Heart left ventricle (tissue), 16 donors: ENCODE measurements at places on chromosomes 7 and 10.

DNA sequence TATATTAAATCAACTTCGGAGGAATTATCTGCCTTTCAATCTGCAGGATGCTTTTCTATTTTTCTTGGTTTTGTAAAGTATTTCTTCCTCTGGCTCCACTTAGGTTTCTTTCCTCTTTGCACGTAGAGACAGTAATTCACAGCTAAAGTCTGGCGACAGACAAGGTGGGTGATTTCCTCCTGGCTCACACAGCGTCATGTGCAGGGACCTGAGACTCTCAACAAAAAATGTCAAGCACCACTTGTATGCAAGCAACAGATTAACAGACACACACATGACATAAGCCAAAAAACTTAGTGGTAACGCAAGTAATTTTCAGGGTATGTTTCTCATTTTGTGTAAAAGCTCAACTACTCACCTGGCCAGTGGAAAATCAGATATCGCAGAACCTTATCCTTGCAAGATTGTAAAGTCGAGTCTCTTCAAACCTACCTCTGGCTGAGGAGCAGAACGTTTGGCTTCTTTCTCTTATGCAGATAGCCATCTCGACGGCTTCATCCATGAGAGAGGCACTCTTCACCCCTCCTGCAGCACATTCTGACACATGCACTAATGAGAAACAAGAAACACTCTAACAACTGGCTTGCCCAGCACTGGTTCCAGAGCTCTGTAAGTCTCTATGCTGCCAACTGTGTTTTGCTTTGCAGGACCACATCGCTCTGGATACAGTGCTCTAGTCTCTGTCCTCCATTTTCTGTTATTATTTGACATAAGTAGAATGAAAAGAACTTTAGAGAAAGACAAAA, 188.0 kb downstream of the CDCA7L start:
- no peak overlapping the region for H3K27ac ChIP-seq
- no peak for DNase-seq
- no peaks in the 10 kb centered on the region for H3K36me3 ChIP-seq
- no peaks in the 10 kb centered on the region for H3K4me1 ChIP-seq

GRCh38 chr7:17520941-17521340, 222.5 kb downstream of the AHR start:
- H3K27ac ChIP-seq, result peak overlapping the region; percentile 18
- peaks cover 11% of the 10 kb centered on the region for H3K4me1 ChIP-seq
- no peaks in the 10 kb centered on the region for H3K36me3 ChIP-seq
- no peak overlapping the region for H3K4me3 ChIP-seq
- DNase-seq, result no peak

DNA sequence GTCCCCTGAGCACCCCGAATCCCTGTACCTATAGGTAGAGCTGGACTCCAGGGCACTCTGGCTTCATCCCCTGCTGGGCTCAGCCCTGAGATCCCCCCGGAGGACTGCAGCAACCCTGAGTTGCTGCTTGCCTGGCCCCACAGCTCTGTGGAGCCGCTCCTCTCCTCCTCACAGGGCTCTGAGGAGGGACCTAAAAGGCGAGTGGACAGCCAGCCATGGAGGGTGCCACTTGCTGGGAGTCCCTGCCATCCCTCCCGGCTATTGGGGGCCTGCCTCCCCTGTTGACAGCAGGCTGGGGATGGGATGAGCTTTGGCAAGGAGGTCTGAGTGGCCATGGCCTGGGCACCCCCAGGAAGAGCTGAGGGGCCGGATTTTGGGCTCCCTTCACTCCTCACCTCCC, 28.0 kb upstream of the RASGEF1A start:
- H3K36me3 ChIP-seq, result no peaks in the 10 kb centered on the region
- no peaks in the 10 kb centered on the region for H3K27me3 ChIP-seq
- no peak for DNase-seq
- no peak overlapping the region for H3K4me3 ChIP-seq
- H3K4me1 ChIP-seq, result no peaks in the 10 kb centered on the region

DNA sequence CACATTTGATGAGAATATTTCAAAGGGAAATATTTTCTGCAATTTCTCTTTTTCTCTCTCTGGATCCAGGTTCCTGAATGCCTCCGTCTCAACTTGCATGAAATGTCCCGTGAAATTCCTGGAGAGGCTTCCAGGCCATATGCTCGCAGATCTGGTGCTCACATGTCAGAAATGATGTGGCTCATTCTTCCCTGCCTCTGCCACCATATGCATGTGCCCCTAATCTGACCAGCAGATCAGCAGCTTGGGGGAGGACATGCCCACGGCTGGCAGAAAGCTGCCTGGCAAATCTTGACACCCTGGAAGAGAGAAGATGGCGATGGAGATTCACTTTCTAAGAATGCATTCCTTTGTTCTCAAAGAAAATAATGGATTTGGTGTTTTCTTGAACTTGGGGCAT, 490.7 kb downstream of the RPS24 start:
- no peak for DNase-seq
- H3K36me3 ChIP-seq, result no peaks in the 10 kb centered on the region
- no peaks in the 10 kb centered on the region for H3K4me1 ChIP-seq
- no peak overlapping the region for H3K27ac ChIP-seq

DNA sequence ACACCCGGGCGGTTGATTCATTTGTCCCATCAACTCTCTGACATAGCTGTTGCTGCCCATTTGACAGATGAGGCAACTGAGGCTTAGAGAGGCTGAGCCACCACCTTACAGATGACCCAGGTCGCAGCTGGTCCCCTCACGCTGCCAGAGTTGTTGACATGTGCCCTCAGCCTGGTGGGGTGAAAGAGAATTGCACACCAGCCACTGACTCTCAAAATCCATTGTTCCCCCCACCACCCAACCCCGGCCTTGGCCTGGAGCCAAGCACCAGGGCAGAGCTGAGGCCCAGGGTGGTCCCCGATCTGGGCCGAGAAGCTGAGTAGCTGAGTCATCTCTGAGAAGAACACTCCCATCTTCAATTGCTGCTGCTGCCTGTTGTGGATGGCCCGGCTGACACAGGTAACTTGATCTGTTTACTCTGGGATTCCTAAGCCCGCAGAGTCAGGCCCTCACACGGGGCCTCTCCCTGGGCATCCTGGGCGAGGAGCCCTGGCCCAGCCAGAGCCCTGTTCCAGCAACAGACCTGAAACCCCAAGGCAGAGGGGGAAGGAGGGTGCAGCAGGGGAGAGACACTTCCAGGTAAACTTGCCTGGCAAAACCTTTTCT, 27.5 kb downstream of the PVRIG start:
- H3K27ac ChIP-seq, result no peak overlapping the region
- no peaks in the 10 kb centered on the region for H3K27me3 ChIP-seq
- no peak for DNase-seq
- H3K36me3 ChIP-seq, result no peaks in the 10 kb centered on the region
- no peaks in the 10 kb centered on the region for H3K4me1 ChIP-seq

DNA sequence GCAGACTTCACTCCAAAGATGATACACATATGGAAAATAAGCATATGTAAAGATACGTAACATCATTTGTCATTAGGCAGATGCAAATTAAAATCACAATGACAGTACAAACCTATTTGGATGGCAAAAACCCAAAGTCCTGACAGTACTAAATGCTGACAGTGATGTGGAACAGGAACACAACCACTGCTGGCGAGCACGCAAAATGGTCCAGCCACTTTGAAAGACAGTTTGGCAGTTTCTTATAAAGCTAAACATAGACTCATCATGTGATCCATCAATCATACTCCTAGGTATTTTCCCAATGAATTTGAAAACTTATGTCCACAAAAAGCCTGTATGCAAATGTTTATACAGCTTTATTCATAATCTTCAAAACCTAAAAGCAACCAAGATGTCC, 200.7 kb downstream of the RAMP3 start:
- DNase-seq, result peak; percentile 45
- H3K36me3 ChIP-seq, result no peaks in the 10 kb centered on the region
- no peaks in the 10 kb centered on the region for H3K4me1 ChIP-seq
- no peak overlapping the region for H3K27ac ChIP-seq
- H3K4me3 ChIP-seq, result no peak overlapping the region

DNA sequence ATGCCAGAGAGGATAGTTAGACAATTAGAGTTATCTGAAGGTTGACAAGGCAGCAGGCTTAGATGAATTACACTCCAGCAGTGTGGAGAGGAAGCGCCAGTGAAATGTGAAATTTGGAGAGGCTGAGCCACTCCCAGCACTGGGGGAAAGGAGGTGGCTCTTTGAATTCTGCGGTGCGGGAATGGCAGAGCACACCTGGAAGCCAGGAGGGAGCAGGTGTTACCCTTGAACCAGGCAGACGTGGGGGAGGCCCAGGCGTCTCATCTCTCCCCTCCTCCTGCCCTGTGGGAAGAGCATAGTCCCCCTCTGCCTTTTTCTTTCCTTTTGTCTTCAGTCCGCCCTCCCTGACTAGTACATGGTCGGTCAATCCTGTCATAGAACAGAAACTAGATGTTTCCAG, 203.1 kb downstream of the DPP6 start:
- H3K4me1 ChIP-seq, result no peaks in the 10 kb centered on the region
- no peaks in the 10 kb centered on the region for H3K36me3 ChIP-seq
- no peak for DNase-seq
- no peak overlapping the region for H3K27ac ChIP-seq

DNA sequence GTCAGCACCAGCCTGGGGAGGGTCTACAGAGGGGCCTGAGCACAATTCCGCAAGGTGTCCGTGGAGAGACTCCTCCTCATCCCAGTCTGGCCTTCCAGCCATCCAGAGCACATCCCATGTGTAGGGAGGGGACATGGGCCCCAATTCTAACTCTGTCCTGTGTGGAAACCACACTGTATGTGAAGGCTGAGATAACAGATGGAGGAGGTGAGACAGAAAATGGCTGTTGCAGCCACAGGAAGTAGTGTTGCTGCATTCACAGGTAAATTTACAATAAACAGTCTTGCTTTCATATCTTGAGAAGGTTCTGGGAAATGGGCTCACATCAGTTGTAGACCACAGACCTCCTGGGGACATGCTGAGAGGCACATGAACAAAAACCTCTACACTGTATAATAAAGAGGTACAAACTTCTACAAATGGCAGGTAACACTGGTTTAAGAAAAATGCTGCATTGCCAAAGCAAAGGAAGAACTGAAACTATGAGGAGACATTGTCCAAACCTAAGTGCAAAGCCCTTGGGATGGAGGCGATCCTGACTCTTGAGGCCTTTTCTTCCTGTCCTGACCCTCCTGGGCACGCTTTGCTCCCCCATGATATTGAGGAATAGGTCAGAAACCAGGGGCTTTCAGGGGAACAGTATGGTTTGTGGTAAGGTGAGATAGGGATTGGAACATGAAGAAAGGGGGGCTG, 21.6 kb upstream of the GIMAP2 start:
- no peaks in the 10 kb centered on the region for H3K36me3 ChIP-seq
- no peak overlapping the region for H3K4me3 ChIP-seq
- H3K4me1 ChIP-seq, result no peaks in the 10 kb centered on the region
- H3K27ac ChIP-seq, result no peak overlapping the region

GRCh38 chr7:105849122-105849855, 27.1 kb downstream of the ATXN7L1 start:
- no peaks in the 10 kb centered on the region for H3K27me3 ChIP-seq
- H3K36me3 ChIP-seq, result no peaks in the 10 kb centered on the region
- no peak for DNase-seq
- H3K4me3 ChIP-seq, result no peak overlapping the region
- no peak overlapping the region for H3K27ac ChIP-seq
- no peaks in the 10 kb centered on the region for H3K4me1 ChIP-seq

- H3K4me3 ChIP-seq, result no peak overlapping the region
- DNase-seq, result no peak
- H3K4me1 ChIP-seq, result no peaks in the 10 kb centered on the region
Measured at GRCh38 chr10:48763403-48763965, 78.8 kb downstream of the WDFY4 start.

GRCh38 chr7:41731493-41732435, 28.9 kb upstream of the INHBA start:
- no peaks in the 10 kb centered on the region for H3K27me3 ChIP-seq
- DNase-seq, result no peak
- H3K27ac ChIP-seq, result no peak overlapping the region
- no peaks in the 10 kb centered on the region for H3K36me3 ChIP-seq
- no peaks in the 10 kb centered on the region for H3K4me1 ChIP-seq
- H3K4me3 ChIP-seq, result no peak overlapping the region

DNA sequence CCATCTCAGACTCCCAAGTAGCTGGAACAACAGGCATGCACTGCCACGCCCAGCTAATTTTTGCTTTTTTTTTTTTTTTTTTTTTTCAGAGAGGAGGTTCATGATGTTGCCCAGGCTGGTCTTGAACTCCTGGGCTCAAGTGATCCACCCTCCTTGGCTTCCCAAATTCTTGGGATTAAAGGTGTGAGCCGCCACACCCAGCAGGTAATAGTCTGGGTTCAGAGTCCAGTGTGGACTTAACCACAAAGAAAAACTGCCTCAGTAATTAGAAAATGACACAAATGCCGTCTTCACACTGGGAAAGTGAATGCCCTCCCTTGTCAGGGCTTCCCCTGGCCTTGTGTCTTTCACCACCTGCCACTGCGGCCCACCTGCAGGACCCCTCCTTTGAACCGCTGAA, 101.1 kb downstream of the RAB11FIP2 start:
- no peaks in the 10 kb centered on the region for H3K4me1 ChIP-seq
- no peaks in the 10 kb centered on the region for H3K36me3 ChIP-seq
- no peaks in the 10 kb centered on the region for H3K27me3 ChIP-seq
- DNase-seq, result no peak

- no peaks in the 10 kb centered on the region for H3K4me1 ChIP-seq
- DNase-seq, result no peak
- no peaks in the 10 kb centered on the region for H3K27me3 ChIP-seq
- H3K36me3 ChIP-seq, result no peaks in the 10 kb centered on the region
Measured at GRCh38 chr10:13946209-13946460, 359.4 kb downstream of the PRPF18 start.

GRCh38 chr7:6545398-6546126, 5.7 kb downstream of the GRID2IP start:
- no peaks in the 10 kb centered on the region for H3K4me1 ChIP-seq
- no peak for DNase-seq
- no peak overlapping the region for H3K4me3 ChIP-seq
- no peaks in the 10 kb centered on the region for H3K27me3 ChIP-seq
- H3K36me3 ChIP-seq, result no peaks in the 10 kb centered on the region
- no peak overlapping the region for H3K27ac ChIP-seq

GRCh38 chr7:149794661-149795060, 21.3 kb upstream of the ZNF467 start:
- peaks cover 19% of the 10 kb centered on the region for H3K27me3 ChIP-seq
- no peaks in the 10 kb centered on the region for H3K4me1 ChIP-seq
- no peak overlapping the region for H3K27ac ChIP-seq
- H3K4me3 ChIP-seq, result no peak overlapping the region
- no peak for DNase-seq

DNA sequence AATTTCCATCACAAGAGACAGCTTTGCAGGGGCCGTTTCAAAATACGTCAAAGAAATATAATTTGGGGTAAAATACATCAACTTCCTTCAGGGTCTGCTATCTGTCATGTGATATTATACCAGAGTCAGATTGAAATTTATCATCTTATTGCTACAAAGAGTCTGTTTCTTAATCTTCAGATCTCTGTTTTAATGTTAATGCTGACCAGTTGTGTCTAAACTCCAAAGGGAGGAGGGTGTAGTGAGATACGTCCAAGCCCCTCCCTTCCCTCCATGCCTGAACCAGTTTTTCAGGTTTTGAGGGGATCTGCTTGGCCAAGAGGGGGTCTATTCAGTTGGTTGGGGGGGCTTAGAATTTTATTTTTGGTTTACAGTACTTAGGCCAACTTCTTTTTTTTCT, 891.6 kb downstream of the GRM8 start:
- no peak for DNase-seq
- no peak overlapping the region for H3K27ac ChIP-seq
- H3K4me1 ChIP-seq, result no peaks in the 10 kb centered on the region
- no peak overlapping the region for H3K4me3 ChIP-seq
- H3K27me3 ChIP-seq, result no peaks in the 10 kb centered on the region
